Hematopoietic multipotent progenitor cell (in vitro differentiated cells): ENCODE measurements at places on chromosomes 7 and 10.

- DNase-seq: no peak
These were observed 92.5 kb downstream of the SORCS1 start for GRCh38 chr10:107072028-107072427.

GRCh38 chr10:71483885-71484751 lies 87.4 kb downstream of the CDH23 start:
- DNase-seq: no peak

DNA sequence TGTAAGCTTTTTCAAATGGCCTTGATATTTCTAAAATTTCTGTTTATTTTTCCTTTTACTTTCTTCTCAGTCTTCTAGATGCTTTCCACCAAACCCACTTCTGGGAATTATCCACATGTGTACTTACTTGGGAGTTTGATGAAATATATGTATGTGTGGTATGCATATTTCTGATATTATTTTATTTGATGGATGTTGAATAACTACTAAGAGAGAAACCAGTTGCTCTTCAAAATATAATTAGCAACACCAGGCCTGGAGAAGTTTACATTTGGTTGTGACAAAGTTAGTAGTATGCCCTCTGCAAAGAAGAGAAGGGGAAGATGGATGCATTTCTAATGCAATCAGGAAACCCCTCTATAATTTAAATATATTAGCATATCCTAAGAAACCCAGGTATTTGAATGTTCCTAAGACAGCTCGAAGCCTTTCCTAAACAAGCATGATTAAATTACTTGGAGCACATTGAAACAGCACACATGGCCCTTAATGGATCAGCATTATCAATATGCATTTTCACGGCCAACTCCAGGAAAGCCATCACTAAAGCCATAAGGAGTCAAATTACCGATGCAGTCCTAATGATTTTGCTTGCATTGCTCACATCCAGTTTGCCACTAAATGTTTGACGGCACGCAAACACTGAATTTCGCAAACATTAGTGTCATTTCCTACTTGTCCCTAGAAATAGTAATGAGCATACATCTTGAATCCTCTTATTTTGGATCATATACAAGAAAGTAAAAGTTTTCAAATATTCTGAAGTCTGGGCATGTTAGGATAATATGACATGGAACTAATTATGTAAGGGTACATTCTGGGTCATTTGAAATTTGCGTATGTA lies 393.8 kb downstream of the EXOC4 start:
- no peak for DNase-seq

DNA sequence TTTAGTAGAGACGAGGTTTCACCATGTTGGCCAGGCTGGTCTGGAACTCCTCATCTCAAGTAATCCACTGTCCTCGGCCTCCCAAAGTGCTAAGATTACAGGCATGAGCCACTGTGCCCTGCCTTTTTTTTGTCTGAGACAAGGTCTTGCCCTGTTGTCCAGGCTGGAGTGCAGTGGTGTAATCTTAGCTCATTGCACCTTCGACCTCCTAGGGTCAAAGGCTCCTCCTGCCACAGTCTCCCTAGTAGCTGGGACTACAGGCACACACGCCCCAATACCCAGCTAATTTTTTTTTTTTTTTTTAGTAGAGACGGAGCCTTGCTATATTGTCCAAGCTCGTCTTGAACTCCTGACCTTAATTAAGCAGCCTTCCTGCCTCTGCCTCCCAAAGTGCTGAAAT lies 26.8 kb upstream of the SUPV3L1 start:
- DNase-seq: no peak

- DNase-seq: no peak
These were observed 125.7 kb upstream of the CXCL12 start for GRCh38 chr10:44510379-44511115.

DNA sequence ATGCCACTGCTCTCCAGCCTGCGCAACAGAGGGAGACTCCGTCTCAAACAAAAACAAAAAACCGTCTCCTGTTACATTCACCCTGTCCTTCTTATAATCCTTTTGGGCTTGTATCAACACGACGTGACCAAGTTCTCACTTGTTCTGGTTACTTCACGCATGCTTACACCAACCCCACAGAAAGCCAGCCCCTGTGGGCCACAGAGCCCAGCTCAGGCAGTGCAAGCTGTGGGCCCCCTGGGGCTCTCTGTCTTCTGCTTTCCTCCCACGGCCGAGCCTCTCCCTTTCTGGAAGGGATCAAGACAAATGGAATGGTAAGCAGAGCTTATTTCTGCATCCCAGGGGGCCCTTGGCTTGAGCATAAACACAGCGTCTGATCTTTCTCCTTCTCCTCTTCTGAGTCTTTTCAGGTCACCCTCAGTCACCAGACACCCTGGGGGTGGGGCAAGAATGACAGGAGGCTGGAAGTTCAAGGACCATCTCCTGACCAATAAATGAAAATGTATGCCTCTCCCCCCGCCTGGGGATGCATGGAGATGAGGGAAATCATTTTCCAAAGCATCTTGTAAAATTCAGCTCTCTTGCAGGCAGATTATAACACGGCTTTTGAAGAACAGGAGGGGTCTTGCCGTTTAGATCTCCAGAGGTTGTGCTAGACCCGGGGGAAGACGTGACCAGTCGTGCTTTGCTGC lies 19.0 kb upstream of the TRIM56 start:
- DNase-seq: no peak

- no peak for DNase-seq
These were observed 22.4 kb downstream of the GALNTL5 start for GRCh38 chr7:151978616-151979015.

GRCh38 chr7:150449206-150449952 lies 1.1 kb upstream of the GIMAP8 start:
- DNase-seq: no peak

DNA sequence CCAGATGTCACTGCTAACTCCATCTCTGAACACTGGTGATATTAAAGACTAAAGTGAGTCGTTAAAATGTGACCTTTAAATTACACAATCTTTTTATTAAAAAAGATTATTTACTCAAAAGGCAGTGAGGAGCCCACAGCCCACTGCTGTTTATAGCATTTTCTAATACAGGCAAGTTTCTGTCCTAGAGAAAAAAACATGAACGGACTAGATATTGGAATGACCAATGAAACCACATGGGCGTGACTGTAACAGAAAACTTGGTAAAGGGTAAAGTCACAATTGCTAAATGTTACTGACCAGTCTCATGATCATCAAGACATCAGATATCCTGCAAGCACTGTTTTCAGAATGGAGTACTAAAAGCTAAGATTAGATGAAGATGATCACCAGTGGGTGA lies 78.7 kb downstream of the FEZF1 start:
- DNase-seq: no peak

DNA sequence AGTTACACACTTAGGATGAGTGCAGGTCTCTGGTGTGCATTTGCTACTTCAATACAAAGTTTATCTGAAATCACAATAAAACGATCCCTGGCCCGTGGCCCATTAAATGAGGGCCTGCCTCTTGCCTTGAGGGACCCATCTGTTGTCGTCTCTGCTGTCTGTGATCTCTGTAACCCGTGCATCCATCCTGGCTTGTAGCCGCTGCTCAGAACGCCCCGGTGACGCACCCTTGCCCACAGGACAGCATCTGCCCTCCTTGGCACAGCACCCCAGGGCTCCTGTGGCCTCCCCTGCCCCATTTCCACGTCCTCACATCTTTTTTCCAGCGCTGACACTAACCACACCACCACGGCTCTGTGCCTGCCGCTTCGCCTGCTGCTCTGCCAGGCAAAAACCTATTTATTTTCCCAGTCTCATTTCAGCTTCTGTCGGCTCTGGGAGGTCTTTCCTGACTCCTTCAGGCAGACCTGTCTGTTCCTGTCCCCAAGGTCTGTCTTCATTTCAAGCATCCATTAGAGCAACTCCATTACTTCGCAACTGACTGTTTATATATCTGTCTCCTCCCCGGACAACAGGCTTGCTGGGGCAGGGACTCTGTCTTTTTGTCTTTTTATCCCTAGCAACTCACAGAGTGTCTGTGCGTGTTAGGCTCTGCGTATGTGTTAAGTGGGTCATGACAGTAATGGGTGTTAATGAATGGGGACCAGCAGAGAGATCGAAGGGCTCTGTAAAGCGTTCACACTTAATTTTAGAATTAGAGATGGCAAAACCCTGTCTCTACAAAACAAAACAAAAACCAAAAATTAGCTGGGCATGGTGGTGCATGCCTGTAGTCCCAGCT lies 16.4 kb downstream of the CARD11 start:
- DNase-seq: no peak

DNA sequence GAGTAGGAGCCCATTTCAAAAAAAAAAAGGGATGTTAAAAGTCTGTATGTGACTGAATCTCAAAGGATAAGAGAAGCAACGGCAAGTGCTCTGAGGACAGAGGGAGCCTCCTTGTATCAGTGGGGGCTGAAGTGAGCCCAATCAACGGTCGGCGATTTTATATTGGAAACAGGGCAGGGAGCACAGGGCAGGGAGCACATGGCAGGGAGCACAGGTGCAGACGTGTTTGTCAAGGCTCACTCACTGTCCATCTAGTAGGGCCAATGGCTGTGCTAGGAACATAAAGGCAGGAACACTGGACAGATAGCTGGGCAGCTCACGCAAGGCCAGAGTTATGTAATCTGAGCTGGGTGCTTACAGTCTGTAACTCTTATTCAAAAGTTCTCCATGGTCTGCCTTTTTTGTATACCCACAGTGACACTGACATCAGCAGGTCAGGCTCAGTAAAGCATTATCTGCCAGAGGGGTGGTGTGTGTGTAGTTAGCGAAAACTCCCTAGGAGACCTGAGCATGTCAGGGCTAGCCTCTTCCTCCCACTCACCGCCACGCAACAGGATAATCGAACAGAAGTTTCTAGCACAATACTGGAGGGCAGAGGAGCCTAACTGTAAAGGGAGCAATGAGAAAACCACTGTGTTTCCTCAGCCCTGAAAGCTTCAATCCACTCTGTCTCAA lies 15.4 kb downstream of the AKR1B1 start:
- no peak for DNase-seq

- DNase-seq: no peak
These were observed 84.1 kb downstream of the FOXL3 start for GRCh38 chr7:373818-374705.

DNA sequence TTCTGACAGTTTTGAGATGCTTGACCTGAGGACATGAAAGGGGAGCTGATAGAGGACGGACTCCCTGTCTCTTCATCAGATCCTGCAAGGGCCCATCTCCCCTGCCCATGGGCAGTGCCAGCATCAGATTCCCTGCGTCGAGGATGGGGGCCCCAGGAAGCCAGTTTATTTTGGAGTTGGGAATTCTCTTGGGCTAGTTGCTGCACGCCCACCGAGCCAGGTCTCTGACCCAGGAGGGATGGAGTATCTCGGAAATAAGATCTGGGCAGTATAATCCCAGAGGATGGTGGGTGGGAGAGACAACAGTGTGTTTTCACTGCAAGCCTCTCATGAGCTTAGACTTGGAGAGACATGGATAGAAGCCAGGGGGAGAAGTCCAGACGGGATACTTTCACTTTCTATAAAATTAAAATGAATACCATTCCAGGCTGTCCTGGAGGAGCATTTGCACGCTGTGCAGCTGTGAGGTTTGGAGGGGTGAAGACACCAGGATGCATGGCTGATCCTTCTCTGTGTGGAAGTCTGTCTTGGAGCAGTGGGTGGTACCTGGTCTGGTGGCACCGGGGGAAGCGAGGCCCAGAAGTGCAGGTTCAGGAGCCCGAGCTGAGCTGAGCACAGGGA lies 25.8 kb downstream of the DOCK1 start:
- DNase-seq: no peak

DNA sequence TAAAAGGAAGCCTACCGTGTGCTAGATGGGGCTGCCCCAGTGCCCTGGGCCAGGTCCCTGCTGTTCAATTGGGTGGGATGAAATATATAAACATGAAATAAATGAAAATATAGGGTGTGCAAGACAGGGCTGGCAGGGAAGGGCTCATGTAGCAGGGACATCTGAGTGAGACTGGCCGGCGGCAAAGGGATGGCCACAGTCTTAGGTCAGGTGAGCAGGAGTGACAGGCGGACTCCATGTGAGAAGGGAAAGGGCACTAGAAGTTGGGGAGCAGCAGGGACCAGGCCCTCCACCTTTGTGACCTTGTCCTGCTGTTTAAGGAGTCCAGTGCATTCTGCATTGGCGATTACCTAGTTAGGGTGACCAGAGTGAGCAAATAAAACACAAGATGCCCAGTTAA lies 207.6 kb upstream of the ZNF32 start:
- no peak for DNase-seq

GRCh38 chr7:151315038-151315655 lies 26.5 kb upstream of the NUB1 start:
- DNase-seq: peak; percentile 60

DNA sequence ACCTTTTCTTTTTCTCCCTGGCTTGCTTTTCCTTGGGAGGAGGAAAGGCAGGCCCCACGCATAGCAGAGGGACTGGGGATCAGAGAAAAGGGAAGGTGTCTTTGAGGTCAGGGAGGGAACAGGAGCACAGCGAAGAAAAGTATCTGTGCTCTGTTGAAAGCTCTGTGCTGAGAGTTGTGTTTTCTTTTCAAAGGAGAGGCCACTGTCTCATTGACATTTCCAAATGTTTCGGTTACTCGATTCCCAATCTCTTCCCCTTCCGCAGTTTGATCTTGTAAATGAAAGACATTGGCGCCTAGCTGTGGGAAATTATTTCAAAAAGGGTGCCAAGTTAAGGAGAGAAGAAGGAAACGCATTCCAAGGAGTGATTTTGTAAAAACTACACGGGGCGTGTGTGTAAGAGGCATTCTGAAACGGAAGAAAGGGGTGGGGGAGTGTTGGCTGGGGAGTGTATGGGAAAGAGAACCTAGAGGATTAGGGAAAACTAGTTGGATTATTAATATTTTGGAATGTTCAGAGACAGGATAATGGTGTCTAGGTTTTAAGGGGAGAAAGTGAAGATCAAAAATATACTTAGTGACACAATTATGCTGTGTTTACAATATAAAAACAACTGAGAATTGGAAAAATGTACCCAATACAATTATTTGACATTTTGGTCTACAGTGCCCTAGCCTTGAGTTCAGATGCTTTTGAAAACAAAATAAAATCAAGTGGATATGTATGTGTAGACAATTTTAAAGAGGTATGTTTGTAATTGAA lies 708 bp downstream of the KLHDC10 start:
- no peak for DNase-seq

GRCh38 chr10:70530315-70530714 lies 51.7 kb downstream of the PALD1 start:
- DNase-seq: no peak

DNA sequence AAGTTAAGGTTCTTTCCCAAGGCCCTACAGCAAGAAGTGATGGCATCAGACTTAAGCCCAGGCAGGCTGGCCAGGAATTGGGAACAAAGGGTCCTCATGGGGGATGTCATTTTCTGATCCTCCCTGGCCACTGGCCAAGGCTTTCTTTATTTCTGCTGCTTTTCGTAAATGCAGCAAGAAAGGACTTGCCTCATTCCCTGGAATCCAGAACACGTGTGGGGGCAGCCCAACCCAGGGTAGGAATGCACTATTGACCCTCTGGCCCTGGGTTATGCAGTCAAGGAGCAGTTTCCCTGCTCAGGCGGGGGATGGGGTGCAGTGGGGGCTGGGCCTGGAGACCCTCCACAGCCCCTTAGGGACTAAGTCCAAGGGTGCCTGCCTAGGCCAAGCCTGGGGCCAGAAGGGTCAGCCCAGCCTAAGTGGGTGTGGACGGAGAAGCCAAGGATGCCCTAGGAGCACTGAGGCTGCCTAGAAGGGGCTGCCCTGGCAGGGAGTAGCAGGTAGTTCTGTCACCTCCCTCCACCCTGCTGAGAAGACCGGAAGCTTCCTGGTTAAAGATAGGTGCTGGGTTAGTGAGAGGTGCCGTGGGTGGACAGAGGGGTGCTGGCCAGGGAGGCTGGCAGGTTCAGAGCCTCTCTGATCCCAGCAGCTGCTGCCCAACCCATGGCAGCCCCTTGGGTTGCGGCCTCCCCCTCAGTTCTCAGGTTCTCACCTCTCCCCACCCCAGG lies 179.2 kb downstream of the SH3PXD2A start:
- DNase-seq: no peak
